ENCODE measurements at places on chromosomes 5 and 9.
A peak's percentile ranks its signal among the peaks of the same experiment; 100 is the strongest.

- no peak for DNase-seq
These were observed 263.1 kb upstream of the RGMB start for GRCh38 chr5:98510143-98510985.

GRCh38 chr9:101791938-101792337 lies 53.5 kb upstream of the GRIN3A start:
- DNase-seq, result no peak

DNA sequence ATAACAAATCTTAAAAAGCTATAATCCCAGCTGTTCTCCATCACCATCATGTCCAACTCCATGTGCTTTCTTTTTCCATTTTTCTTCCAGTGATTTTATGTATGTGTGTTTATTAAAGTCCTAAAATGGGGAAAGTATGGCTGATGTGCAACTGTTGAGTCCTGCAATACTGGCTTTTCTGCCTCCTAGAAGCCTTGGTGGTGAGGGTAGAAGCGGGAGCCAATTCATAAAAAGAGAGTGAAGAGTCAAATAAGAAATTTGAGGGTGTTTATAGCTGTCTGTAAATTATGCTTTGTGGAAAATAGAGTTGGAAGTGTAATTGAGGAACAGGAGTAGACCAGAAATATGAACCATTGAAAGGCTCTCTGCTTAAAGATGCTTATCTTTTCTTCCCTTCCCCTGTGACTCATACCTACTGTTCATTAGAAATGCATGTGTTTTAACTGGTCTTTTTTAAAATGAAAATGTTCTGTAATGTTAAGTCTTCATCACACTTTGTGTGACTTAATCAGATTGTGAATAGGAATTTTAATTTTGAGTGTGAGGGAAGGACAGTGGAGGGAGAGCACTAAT lies 80.1 kb downstream of the ZCCHC7 start:
- DNase-seq, result no peak

DNA sequence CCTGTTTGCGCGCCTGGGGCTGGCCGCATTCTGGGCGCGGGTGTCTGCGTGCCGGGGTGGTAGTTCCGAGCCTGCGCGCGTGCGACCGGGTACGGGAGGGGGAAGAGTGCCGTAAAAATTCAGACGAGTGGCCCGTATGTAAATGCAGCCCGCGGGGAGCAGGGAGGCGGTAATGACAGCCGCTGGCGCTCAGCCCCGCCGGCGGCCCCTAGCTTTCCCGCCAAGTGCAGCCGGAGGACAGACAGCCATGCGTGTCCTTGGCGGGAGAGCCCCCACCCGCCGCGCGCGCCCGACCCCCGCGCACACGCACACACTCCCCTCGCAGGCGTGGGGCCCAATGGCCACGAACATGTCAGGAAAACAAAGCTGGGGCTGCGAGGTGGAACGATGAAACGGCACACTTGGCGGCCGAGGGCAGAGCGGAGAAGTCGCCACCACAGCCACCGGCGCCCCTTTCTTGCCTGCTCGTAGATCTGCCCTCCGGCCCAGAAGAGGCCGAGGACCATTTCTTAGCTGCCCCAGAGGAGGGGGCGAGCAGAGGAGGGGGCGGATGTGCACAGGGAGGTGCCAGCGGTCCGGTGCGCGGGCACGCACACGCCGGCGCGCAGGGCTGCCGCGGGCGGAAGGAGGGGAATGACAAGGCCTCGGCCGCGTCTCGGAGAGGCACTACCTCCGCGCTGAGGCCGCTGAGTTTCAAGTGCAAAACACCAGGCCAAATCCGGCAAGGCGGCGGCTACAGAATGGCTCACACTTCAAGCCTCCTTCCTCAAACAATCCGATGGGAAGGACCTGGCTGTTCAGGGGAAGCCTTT lies 208.4 kb downstream of the MEF2C start:
- DNase-seq, result no peak

DNA sequence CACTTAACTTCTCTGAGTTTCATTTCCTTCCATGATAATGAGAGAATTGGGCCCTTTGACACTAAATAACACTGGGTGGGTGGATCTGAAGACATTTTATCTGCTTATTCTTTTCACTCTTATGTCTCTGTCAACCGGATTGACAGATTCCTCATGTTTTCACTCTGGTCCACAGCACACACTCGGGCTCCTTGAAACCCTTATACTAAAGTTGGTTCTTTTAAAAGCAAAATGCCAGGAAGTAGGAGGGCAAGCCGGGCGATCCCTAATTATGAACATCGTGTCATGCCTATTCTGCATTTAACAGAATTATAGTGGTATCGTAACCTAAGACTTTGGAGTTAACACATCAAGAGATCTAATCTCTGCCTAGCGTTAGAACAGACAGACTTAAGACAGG lies 28.2 kb upstream of the CREBRF start:
- DNase-seq, result no peak

- no peak for DNase-seq
These were observed 3.1 kb upstream of the FCHSD1 start for GRCh38 chr5:141654298-141654697.

GRCh38 chr5:173714551-173715428 lies 98.3 kb upstream of the BOD1 start:
- DNase-seq, result no peak

- no peak for DNase-seq
These were observed 78.9 kb downstream of the PPP2R2B start for GRCh38 chr5:146799671-146800070.

- no peak for DNase-seq
These were observed 168.7 kb upstream of the MSX2 start for GRCh38 chr5:174555726-174556125.

- DNase-seq, result no peak
These were observed 135.2 kb downstream of the TSSK1B start for GRCh38 chr5:113299591-113299990.

- DNase-seq, result no peak
These were observed 518 bp upstream of the FAM13B start for GRCh38 chr5:138033386-138033808.

- DNase-seq, result no peak
These were observed 269.9 kb downstream of the FANCC start for GRCh38 chr9:95047452-95048224.

GRCh38 chr9:123093141-123093540 lies 59.7 kb downstream of the GPR21 start:
- no peak for DNase-seq

DNA sequence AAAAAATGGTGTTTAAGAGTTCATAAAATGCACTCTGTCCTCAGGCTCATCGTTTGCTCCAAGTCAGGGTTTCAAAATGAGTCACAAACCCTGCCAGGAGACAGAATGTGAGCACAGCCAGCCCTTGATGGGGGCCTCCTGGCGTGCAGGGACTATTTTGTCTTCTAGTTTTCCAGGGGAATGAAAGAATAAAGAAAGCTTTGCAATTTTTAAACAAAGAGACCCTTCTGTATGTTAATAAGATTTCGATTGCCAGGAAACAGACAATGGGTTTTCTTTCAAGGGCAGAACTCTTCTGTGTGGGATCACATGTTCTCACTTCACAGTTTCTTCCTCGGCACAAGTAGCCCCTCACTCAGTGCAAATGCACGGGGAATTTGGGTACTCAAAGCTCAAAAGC lies 121.4 kb upstream of the C6 start:
- DNase-seq, result no peak

DNA sequence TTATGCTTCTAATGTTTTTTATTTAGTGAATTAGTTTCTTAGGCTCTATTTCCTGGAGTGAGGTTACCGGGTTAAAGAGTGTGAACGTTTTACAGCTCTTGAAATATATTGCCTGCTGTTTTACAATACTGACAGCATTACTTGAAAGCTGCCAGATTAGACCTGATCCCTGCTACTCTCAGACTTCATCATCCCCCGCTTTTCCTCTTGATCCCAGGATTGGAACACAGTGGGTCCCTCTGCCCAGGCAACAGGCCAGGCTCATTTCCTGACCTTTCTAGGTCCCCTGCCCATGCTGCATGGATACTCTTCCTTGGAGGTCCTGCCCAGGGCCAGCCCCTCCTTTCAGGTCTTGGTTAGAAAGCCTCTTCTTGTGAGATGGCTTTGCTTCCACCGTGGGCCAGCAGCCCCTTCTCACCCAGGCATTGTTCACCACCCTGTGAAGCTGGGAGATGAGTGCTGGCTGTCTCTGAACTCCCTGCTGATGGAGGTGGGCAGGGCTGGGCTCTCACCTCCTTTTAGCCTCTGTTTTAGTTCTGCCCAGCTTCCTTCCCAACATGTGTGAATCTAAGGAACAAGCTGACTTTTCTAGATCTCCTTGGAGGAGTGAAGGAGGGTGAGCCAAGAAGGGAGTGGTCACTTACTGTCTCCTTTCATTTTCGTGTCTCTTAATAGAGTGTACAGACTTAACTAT lies 15.5 kb upstream of the FAM120AOS start:
- no peak for DNase-seq

DNA sequence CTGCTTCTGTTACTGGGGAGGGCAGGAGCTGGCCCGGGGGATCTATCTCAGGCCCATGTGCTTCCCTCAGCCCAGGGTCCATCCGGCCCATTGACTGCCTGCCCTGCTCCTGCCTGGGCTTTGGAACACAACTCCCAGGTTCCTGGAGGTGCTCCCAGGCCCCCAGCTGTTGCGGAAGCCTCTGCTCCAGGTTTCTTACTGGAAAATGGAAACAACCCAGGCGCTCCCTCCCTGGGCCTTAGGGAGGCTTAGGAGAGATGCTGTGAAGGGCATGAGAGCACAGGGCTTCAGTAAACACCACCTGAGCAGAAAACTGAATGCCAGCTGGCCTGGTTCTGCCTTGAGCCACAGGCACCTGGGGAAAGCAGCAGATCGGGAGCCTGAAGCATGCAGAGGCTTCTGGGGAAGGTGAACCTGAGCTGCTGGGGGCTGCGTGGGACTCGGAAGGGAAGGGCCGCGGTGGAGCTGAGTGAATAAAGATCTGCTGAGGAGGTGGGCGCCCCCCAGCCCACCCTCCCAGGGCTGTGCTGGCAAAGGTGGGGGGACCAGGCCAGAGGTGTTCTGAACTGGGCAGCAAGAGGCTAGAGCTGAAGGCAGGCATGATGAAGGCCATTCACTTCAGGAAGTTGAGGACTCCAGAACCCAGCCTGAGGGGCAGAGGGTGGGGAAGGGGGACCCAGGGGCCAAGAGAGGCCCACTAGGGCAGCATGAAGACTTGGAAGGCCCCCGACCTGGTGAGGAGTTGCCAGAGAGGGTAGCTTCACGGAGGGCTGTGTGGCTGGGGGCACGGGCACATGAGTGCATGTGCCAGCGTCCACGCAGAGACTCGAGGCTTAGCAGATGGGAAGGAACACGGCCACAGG lies 64.8 kb downstream of the SHB start:
- DNase-seq, result no peak

GRCh38 chr5:40490464-40491111 lies 189.1 kb upstream of the PTGER4 start:
- no peak for DNase-seq

GRCh38 chr9:125757834-125758233 lies 10.7 kb downstream of the PBX3 start:
- no peak for DNase-seq

- no peak for DNase-seq
These were observed 243.8 kb downstream of the BNC2 start for GRCh38 chr9:16626577-16627130.

GRCh38 chr5:143222287-143223231 lies 180.9 kb downstream of the NR3C1 start:
- peak; percentile 44 for DNase-seq
